ENCODE measurements at places on chromosomes 12 and 14. TPM values are rescaled to one million over a fixed set of nuclear protein-coding genes. Genes with fewer than 3 reads are reported as not detected.

DNA sequence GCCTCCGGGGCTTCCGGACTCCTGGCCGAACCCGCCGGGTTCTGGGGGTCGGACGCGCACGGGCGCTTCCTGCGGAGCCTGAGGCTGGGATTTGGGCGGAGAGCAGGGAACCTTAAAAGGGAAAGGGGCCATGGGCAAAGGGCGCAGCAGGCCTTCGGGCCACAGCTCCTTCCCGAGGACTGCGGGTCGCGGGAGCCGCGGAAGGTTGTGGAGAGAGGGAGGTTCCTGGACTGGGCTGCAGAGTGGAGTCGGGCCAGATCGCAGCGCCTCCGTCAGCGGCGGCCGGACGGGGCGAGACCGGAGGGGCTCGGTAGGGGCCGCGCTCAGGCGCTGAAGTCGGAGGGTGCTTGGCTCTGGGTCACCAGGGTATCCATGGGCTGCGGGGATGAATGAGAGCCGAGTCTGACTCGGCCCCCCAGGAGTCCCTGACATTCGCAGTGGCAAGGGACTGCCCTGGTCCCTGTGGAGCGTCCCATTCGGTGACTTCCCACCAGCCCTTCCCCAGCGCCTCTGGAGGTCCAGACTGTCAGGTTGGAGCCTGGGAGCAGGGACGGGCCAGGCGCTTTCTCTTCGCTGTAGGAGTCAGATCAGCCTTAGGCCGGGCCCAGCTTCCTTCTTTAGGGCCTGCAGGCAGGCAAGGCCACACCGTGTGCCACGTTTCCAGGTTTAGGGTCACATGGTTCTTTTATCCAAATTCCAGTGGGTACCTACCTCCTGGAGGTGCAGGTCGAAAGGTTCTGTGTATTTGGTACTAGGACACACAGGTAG, 938 bp upstream of the SLC25A29 start:
- peak; percentile 38 for DNase-seq

DNA sequence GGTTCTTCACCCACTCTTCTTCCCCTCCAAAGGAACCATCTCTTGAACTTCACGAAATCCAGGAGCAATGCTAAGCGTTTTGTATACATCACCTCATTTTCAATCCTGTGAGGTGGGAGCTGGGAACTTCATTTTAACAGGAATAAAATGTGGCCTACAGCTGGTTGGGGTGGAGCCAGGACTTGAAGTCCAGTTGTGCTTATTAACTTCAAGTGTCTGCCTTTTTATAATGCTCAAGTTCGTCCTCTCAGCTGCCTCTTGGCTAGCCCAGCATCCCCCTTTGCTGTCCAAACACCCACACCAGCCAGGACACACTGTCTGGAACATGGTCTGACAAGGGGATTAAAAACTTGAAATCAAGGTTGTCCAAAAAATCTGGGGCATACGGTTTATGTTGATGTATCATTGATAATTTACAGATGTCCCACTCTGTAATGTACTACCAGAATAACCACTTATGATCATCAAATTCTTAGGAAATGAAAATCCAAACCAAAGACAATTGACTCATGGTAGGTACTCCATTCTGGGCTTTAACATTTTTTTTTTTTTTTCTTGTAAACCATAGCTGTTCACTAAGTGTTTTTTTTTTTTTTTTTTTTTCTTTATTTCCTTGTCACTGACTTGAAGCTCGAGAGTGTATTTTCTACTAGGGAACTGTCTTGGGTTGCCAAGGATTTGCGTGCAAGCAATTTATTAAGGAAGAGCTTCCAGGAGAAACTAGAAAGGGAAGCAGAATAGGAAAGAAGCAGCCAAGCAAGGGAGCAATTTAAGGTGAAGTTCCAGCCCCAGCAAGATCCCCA, 252.3 kb downstream of the EFCAB11 start:
- peak; percentile 46 for DNase-seq

- DNase-seq = no peak
Observed at GRCh38 chr14:96038558-96038919, 623 bp upstream of the C14orf132 start.

- DNase-seq = no peak
Observed at GRCh38 chr12:63382930-63383329, 231.9 kb upstream of the AVPR1A start.

DNA sequence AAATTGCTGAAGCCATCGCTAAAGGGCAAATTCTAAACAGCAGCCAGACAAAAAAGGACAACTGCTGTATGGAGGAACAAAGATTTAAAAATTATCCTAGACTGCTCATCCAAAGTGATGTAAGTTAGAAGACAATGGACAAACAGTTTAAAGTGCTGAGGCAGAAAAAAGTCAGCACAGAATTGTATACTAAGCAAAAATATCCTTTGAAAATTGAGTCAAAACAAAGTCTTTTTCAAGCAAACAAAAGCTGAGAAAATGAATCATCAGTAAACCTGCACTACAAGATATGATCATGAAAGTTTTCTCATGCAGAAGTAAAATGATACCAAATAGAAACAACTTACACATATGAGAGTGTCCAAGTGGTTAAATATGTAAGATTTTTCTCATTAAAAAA, 43.6 kb downstream of the EML5 start:
- no peak for DNase-seq

GRCh38 chr14:67360470-67361206, 510 bp downstream of the EIF2S1 start:
- no peak for DNase-seq

GRCh38 chr12:51862947-51863346, 14.4 kb upstream of the FIGNL2 start:
- DNase-seq = no peak

- DNase-seq = no peak
Observed at GRCh38 chr12:18145924-18146323, 55.9 kb upstream of the RERGL start.

GRCh38 chr14:102046337-102047278, 40.2 kb downstream of the HSP90AA1 start:
- DNase-seq = peak; percentile 71

The DNAH10 gene
- 0.72 TPM for total RNA-seq

- peak; percentile 34 for DNase-seq
Observed at GRCh38 chr14:32473464-32473855, 144.4 kb downstream of the AKAP6 start.

All from ovary (tissue), 10 donors.